ENCODE measurements at places on chromosomes 3 and 15.
A peak's percentile ranks its signal among the peaks of the same experiment; 100 is the strongest.

DNA sequence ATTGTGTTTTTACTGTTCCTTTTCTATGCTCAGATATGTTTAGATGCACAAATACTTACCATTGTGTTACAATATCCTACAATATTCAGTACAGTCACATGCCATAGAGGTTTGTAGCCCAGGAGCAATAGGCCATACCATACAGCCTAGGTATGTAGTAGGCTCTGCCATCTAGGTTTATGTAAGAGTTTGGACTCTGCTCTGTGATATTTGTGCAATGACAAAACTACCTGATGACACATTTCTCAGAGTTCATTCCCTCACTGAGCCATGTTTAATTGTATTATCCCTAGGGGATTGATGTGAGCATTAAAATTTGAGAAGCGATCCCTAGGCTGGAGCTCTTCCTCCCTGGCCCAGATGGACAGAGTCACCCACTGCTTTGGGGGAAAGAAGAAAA is 270.0 kb upstream of the PROK2 start:
- no peak for DNase-seq

DNA sequence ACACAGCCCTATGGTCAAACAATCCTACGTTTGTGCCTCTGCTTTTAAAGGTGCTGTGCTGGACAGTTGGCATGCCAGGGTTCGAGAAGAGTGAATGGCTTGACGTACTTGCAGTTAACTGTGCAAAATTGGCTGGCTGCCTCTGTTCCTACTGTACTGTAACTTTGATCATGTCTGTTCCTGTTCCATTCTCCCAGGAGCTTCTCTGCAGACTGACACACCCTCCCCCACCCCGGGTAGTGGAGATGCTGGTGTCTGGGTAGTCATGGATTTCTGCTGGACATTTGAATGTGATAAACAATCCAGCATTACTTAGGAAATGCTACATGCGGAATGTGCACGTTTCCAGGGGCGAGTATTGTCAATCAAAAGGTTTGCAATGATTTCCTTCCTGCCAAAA is 6.5 kb upstream of the VILL start:
- no peak for DNase-seq

GRCh38 chr15:70023064-70023768 is 74.5 kb downstream of the TLE3 start:
- DNase-seq: peak; percentile 41

GRCh38 chr3:50010959-50011358 is 71.0 kb downstream of the RBM6 start:
- DNase-seq: no peak

GRCh38 chr15:79960502-79961212 is 10.3 kb downstream of the BCL2A1 start:
- no peak for DNase-seq

DNA sequence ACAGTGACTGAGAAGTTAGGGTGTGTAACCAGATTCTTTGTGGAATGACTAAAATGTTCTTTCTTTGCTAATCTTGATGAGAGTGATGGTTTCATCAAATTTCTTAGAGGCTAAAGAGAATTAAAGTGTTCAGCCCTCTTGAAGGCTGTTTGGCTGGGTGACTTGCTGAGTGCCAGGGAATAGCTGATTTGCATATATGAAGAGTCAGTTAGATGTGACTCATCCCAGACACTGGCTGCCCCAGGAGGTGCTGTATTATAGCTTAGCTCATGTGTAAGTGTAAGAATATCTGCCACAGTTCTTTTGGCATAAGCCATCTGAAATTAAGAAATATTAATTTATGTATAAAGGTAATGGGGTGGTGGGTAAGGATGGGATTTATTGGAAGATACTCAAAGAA is 535.1 kb downstream of the NLGN1 start:
- no peak for DNase-seq

DNA sequence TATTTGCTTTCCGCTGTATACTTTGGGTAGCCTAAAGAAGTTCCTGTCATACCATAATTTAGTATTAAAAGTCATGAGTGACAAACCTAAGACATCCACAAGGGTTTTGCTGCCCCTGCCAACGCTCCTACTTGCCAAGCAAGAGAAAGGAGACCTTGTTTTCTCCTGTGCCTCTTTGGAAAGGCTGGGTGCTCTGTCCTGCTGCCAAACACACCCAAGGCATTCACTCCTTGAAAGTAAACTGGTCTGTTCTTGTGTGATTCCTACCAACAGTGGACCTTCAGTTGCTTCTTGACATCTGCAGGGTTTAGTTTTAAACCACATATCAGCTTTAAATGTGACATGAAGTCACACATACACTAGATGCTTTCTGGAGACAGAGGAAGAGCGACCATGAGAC is 295.4 kb downstream of the SLC9A9 start:
- DNase-seq: no peak

DNA sequence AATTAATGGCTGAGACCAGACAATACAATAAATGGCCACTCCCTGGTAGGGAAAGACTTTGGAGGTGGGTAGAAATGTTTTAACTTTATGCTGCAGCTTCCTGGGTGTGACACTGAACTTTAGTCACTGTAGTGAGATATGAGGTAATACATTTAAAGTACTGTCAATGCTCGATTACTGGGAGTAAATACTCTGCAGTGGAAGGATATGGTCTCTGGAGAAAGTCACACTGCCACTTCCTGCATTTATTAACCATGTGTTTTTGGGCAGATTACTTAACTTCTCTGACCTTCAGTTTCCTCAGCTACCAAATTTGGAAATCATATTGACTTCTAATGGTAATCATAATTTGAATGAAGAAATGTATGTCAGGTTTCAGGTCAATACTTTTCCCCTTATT is 317.1 kb upstream of the TGFBR2 start:
- no peak for DNase-seq

DNA sequence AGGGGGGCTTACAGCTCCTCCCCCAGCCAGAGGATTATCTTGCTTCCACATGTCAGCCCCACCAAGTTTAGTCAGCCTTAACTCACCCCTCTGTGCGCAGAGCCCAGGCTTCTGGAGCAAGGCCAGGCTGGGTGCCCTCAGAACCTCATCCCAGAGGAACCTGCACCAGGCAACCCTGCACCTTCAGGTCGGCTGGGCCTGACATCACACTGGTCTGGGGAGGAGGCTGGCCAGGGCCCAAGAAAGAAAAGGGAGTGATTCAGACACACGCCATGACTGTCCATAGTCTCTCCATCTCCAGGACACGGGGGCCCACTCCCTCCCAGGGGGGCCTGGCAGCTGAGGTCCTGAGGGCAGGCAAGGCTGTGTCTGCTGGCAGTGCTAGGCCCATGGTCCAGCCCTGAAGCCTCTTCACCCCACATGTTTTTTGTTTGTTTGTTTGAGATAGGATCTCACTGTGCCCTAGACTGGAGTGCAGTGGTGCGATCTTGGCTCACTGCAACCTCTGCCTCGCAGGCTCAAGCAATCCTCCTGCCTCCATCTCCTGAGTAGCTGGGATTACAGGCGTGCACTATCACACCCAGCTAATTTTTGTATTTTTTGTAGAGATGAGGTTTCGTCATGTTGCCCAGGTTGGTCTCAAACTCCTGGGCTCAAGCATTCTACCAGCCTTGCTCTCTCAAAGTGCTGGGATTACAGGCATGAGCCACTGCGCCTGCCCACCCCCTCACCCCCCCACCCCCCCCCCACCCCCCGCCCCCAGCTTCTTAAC is 11.1 kb downstream of the TNK2 start:
- DNase-seq: no peak

- no peak for DNase-seq
Observed at GRCh38 chr15:90592131-90592881, 62.6 kb downstream of the CRTC3 start.

- DNase-seq: no peak
Observed at GRCh38 chr3:61719278-61719977, 158.1 kb downstream of the PTPRG start.

- DNase-seq: no peak
Observed at GRCh38 chr3:57006949-57007419, 53.5 kb upstream of the SPATA12 start.

- DNase-seq: peak; percentile 47
Observed at GRCh38 chr3:171460725-171461524, 720 bp upstream of the TNIK start.

DNA sequence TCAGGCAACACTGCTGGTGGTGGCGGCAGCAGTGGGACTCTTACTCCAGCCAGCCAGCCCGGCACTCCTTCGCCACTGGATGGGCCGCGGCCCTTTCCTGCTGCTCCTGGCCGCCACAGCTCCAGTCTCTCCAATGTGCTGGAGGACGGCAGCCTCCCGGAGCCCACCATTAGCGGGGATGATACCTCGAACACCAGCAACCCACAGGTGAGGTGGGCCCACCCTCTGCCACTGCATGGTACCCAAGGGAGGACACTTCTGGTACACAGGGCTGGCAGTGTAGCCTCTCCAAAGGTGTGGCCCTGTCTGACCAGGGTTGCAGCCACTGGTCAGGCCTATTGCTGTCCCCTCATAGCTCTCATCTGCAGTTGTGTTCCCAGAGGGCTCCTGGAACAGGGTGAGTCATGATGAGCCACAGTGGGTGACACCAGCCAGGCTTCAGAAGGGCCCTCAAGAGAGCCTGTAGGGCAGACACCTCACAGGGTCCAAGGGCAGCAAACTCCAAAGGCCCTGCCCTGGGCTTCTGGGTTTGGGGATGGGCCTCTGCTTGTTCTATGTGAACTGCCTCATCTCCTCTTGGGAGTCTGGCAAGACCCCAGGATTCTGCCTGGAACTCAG is 20.8 kb downstream of the NBEAL2 start:
- no peak for DNase-seq

DNA sequence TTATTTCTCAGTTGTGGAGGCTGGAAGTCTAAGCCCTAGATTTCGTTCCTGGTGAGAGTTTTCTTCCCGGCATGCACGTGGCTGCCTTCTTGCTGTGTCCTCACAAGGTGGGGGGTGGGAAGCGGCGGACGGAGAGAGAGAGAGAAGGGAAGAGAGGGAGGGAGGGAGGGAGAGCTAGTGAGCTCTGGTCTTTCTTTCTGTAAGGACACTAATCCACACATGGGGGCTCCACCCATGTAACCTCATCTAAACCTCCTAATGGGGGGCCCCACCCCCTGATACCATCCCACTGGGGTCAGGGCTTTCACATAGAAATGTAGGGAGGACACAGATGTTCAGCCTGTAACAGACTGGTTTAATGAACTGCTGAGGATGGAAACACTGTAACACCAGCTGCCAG is 7.3 kb downstream of the FBLN2 start:
- DNase-seq: no peak

GRCh38 chr15:63473999-63474809 is 30.2 kb upstream of the USP3 start:
- DNase-seq: peak; percentile 59

DNA sequence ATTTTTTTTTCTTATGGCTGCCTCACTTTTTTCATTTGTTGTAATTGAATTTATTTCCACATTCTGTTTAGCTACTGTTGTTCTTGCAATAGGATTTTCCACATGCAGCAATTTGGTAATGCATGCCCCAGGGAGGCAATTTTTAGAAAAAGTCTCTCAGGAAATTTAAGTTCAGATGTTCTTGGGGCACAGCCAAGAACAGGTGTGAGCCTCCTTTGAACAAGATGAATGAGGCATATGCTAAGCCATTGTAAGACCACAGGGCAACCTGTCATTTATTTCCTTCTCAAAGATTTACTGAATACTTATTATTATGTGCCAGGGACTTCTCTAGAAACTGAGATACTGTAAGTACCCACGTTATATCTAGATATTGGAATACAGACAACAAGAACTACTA is 549.5 kb downstream of the DIPK2A start:
- DNase-seq: no peak

GRCh38 chr3:110957247-110958025 is 114.2 kb upstream of the NECTIN3 start:
- DNase-seq: no peak

- DNase-seq: no peak
Observed at GRCh38 chr3:13072239-13072599, 1.0 kb downstream of the IQSEC1 start.

DNA sequence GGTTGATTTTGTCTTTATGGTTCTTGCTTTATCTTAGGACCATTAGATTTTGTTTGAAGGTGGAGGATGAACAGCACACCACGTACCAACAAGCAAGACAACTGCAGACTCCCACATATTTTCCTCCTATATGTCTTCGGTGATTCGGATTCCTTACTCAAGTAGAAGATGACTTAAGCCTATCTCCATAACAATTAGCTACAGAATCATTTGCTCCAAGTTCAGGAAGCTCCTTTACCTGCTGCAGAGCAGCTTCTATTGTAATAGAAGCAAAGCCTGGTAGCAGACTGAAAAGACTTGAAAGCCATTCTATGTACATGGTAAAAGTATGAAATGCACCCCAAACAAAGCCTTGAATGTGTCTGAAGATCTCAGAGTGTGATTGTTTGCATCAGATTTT is 229.0 kb downstream of the SOX2 start:
- DNase-seq: no peak

GRCh38 chr15:74458473-74458872 is 2.5 kb downstream of the UBL7 start:
- DNase-seq: no peak
